ENCODE measurements at places on chromosomes 1 and 21.
A peak's percentile ranks its signal among the peaks of the same experiment; 100 is the strongest.

- DNase-seq, result no peak
Measured at GRCh38 chr1:159005676-159006075, 4.0 kb upstream of the IFI16 start.

DNA sequence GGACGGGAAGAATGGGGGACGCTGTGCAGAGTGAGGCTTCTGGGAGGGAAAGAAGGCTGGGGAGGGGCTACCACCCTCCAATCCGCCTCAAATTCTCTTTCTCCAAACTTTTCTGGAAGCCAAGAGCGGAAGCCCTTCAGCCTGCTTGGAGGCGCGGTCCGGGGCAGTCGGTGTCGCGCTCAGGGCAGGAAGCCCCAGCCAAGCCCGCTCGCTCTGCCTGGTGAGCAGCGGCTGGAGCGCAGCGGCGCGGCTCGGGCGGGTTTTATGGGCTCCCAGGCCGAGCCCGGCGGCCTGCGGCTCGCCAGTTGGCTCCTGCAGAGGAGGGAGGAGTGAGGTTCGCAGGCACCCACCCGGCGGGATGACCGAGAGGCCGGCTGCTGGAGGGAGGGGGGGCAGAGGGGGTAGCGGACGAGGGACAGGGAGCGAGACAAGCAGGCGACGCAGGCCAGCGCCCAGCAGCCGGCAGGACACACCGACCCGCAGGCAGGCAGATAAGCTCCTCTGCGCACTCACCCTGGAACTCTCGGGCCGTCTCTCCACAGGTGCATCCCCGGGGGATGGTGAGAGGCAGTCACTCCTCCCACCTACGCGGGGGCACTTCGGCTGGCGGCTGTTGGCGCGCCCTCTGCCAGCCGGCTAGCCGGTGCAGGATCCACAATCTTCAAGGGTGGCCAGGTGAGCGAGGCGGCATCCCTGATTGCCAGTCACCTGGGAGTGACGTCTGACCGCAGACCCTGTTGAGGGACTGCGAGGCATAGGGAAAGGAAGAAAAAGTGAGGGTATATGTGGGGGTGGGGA lies at the start of gene AVPR1B:
AVPR1B (minus strand) TSS at position 238 of the 798 bp plus-strand sequence. CDS start 498 bp downstream, outside the sequence.
- no peak for DNase-seq

- no peak for DNase-seq
Measured at GRCh38 chr1:205920159-205920558, 23.1 kb downstream of the SLC26A9 start.

- DNase-seq, result no peak
Measured at GRCh38 chr1:30358500-30358899, 364.9 kb downstream of the MATN1 start.

DNA sequence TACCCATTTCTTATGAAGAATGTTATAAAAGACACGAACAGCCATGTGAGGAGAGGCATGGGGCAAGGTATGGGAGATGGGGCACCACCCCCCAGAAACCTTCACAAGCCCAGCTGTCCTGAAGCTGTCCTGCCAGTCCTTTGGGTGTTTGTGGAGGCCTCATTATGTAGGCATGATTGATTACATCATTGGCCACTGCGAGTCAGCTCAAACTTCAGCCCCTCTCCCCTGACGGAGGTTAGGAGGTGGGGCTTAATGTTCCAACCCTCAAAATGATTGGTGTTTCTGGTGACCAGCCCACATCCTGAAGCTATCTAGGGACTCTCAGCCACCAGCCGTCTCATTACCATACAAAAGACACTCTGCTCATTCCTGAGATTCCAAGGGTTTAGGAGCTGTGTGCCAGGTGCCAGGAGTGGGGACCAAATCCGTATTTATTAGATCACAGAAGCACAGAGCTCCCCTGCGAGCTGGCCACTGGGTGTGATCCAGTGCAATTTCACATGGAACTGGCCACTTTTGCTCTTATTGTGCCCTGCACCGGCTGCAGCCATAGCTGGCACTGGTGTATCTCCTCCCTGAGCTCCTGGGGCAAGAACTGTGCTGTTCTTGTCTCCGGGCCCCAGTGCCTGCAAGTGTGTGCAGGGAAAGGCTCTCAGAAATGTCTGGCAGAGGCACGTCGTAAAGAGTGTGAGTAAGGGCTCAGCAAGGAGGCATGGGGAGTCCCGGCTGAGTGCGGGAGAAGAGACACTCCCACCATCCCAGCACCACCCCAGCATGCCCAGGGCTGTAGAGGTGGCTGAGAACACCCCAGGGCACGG lies 10.5 kb downstream of the KIAA1614 start:
- peak; percentile 18 for DNase-seq

- no peak for DNase-seq
Measured at GRCh38 chr1:62437273-62437940, 558 bp downstream of the USP1 start.

DNA sequence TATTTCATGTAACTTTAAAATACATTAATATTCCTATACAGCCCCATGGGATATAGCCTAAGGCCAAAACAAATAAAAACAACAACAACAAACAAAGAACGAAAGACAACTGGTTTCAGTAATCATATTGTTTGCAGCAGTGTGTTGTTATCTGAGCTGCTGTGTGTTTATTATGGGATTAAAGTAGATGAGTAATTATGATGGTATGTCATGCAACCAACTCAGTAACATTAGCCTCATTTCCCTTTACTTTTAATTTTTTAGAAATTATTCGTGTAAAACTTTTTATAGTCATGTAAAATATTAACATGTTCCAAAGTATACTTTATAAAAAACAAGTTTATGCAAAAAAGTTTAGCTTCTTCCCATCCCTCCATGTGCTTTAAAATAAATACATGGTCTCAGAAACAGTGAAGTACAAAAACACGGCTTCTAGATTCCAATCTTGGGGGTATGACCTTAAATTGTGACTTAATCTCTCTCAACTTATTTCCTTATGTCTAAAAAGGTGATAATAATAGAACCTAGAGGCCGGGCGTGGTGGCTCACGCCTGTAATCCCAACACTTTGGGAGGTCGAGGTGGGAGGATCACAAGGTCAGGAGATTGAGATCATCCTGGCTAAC lies 176.1 kb downstream of the SLC45A1 start:
- DNase-seq, result no peak

DNA sequence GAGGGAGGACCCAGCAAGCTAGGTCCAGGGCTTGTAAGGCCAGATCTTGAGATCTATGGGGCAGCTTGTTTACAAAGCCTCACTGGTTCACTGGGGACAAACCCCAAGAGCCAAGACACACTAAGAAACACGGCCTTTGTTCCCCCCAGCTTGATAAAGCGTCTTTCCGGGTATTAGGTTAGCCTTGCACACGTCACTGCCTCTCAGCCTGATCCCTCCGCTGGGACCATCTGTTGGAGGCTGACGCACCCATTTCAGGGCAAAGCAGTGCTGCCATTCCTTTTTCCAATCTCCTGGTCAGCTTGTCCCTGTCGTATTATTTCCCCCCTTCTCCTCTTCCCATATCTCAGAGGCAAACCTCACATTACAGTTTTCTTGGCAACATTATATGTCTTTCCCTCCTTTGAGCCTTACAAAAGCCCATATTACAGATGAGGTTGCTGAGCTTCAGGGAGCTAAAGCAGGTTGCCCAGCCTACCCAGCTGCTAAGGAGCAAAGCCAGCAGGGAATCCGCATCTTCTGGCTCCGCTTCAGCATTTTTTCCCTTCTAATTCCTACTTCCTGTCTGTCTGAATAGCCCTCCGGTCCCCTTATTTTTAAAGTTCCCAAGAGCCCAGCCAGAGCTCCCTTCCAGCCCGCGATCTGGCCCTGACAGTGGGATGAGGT lies 4.1 kb downstream of the HEYL start:
- DNase-seq, result no peak

DNA sequence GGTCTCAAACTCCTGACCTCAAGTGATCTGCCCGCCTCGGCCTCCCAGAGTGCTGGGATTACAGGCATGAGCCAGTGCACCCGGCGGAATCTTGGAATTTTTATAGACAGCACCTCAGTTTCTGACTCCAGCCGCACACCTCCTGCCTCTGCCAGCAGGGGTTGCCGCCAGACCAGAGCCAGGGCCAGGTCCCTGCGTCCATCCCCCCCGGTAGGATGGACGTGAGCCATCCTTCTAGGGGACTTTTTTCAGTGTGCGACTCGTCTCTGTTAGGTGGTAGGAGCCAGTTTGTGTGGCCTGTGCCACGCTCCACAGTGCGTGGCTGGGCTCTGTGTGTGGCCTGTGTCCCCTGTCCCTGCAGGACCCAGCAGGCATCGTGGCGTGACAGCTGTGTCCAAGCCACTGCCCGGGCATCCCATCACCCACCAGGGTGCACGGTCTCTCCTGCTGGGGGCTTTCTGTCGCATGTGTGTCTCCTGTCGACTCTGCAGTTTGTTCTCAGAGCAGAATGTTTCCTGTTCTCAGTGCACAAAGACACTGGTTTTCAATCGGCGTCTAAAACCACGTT lies 15.6 kb downstream of the CSTB start:
- DNase-seq, result no peak

Data from epithelial cell of proximal tubule (primary cell).